ENCODE measurements at places on chromosomes 11 and 22.

DNA sequence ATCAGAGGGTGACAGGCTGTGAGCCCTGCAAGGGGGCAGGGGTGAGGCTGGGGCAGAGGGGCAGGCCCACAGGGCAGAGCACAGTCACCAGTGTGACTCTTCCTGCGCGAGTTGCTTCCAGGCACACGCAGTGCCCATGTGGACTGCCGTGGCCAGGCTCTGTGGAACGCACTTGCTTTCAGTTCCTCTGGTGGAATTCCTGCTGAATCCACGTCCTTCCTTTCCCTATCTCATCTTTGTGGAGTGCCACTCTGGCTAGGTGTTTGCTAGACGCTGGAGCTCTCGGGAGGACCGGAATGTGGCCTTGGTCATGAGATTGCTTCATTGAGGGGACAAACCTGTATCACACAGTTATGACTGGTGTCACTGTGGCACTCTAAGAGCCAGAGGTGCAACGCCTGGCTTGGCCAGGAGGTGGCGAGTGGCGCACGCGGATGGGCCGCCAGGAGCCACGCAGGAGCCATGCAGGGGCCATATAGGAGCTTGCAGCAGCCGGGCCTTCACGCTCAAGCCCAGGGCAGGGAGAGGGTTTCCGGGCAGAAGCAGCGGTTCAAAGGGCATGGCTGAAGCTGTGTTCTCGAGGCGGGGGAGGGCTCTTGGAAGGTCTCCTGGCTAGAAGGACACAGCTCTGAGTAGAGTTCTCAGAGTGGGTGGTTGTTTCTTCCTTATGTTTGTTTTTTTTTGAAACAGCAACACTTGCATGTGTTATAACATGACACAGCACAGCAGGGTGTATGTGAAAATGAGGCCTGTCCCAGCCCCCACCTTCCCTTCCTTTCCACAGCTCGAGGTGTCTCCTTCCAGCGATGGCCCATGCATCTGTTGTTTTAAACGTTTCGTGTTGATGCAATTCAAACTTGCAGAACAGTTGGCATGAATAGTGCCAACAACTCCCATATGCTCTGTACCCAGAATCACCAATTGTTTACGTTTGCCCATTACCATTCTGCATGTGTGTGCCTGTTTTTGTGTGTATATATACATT, 36.2 kb downstream of the TBC1D22A start:
- DNase-seq, result no peak

GRCh38 chr22:20080776-20081654, 974 bp downstream of the DGCR8 start:
- no peak for DNase-seq

DNA sequence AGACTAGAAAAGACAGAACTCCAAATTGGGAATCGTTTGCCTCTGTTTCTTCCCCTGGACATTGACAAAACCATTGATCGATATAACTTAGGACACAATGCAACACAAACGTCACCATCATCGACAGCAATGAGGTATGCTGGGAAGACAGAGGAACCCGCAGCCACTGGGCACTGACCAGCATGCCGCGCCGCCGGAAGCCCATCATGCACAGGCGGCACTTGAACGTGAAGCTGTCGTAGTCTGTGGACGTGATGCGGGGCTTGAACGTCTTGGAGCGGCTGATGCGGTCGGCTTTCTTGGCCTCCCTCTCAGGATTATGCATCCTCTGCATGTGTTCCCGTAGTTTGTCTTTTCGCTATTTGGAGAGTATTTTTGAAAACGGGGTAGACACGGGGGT, 23.0 kb upstream of the NFRKB start:
- DNase-seq, result no peak

GRCh38 chr11:77474684-77475060, 778 bp upstream of the PAK1 start:
- DNase-seq, result no peak

- DNase-seq, result no peak
Measured at GRCh38 chr11:4092026-4092425, 2.6 kb upstream of the RRM1 start.

GRCh38 chr11:62881579-62882430, 1.1 kb downstream of the SLC3A2 start:
- no peak for DNase-seq

GRCh38 chr22:46267431-46268279, at the start of gene TTC38:
TSS of gene TTC38 (plus strand) at chr22:46268008. CDS start at chr22:46268040, 32 bp downstream.
- DNase-seq, result no peak

- DNase-seq, result no peak
Measured at GRCh38 chr11:18408558-18409291, 3.4 kb upstream of the LDHC start.
